ENCODE measurements at places on chromosomes 3 and 15. TPM values are rescaled to one million over a fixed set of nuclear protein-coding genes. Genes with fewer than 3 reads are reported as not detected.

DNA sequence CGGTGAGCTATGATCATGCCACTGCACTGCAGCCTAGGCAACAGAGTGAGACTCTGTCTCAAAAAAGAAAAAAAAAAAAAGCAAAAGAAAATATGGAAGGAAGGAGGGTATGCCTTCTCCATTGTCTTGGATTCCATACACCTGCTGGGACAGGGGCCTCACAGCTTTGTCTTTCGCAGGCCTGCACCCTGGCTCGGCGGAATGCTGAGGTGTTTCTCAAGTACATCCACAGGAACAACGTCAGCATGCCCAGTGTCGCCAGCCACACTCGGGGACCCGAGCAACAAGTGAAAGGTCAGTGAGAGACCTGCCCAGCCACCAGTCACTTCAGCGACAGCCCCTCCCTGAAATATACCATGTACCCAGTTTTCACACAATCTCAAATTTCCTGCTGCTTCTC is 288.5 kb upstream of the UMPS start:
- no peaks in the 10 kb centered on the region for H3K36me3 ChIP-seq
- H3K27me3 ChIP-seq: no peaks in the 10 kb centered on the region
- no peak overlapping the region for H3K4me3 ChIP-seq
- no peaks in the 10 kb centered on the region for H3K4me1 ChIP-seq
- H3K27ac ChIP-seq: no peak overlapping the region

GRCh38 chr3:24145481-24145880 is 200.4 kb downstream of the NR1D2 start:
- peak overlapping the region; percentile 97 for H3K27ac ChIP-seq
- peaks cover 16% of the 10 kb centered on the region for H3K4me1 ChIP-seq
- DNase-seq: no peak
- no peaks in the 10 kb centered on the region for H3K27me3 ChIP-seq
- no peak overlapping the region for H3K4me3 ChIP-seq

GRCh38 chr15:80633221-80633620 is 61.9 kb upstream of the ABHD17C start:
- no peaks in the 10 kb centered on the region for H3K4me1 ChIP-seq
- no peak overlapping the region for H3K27ac ChIP-seq
- DNase-seq: no peak
- no peaks in the 10 kb centered on the region for H3K36me3 ChIP-seq

DNA sequence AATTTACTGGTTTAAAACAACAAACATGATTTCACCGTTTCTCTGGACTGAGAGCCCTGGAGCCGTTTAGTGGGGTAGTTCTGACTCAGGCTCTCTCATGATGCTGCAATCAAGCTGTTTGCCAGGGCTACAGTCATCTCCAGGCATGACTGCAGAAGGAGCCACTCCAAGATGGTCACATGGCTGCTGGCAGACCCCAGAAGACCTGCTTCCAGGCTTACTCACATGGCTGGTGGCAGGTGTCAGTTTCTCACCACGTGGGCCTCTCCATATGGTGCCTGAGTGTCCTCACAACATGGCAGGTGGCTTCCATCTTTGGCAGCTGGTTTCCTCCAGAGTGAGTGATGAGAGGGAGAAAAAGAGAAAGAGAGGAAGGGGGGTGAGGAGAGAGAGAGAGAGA is 378.3 kb upstream of the RGMA start:
- no peaks in the 10 kb centered on the region for H3K36me3 ChIP-seq
- H3K27ac ChIP-seq: no peak overlapping the region
- no peak overlapping the region for H3K4me3 ChIP-seq
- DNase-seq: peak; percentile 72
- no peaks in the 10 kb centered on the region for H3K27me3 ChIP-seq

DNA sequence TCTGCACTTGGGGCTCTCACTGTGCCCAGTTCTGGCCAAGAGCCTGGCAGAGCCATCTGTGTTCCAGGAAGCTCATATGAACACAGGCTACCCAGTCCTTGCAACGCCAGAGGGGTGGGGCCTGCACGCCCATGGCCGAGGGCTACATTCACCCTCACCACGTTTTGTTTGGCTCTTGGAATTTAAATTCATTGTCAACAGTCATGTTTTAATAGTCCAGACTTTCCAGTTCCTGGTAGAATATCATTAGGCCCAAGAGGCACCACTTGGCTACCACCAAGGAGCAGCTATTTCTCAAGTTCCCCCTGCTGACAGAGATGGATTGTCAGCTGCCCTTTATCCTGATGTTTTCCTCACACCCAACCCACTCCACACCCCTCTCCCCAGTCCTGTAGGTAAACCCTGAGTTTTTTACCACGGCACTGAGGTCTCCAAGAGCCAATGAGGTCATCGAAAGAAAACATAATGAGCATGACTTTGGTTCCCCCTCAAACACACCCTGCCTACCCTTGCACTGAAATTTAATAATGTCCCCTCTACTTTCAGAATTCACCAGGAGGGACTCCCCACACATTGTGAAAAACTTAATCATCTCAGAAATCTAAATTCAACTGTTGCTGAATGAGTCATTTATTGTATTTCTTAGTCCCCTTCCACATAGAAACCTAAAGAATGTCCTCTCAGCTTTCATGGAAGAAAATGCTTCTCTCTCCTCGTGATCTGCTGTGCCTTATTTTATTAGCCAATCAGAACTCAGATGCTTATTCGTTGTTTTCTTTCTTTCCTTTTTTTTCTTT is 125.1 kb downstream of the SHQ1 start:
- no peaks in the 10 kb centered on the region for H3K36me3 ChIP-seq
- no peak overlapping the region for H3K4me3 ChIP-seq
- DNase-seq: peak; percentile 61
- no peaks in the 10 kb centered on the region for H3K27me3 ChIP-seq

DNA sequence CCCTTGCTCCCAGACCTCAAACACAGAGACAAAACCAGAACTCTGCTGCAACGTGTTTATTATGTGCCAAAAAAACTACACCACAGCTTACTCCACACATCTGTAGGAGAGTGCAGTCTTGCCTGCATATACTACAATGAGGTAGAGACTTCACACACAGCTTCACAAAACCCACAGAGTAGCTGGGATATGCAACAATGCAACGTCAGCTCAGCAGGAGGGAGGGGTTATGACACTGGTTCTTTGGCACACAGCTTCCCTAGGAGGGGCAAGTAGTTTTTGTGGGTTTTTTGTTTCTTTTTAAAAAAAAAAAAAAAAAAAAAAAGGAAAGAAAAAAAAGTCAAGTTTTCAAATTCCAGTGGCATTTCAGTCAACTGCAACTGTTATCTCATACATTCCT is 2.9 kb upstream of the RPS17 start:
- no peak overlapping the region for H3K27ac ChIP-seq
- H3K27me3 ChIP-seq: no peaks in the 10 kb centered on the region
- H3K4me1 ChIP-seq: peaks cover 9% of the 10 kb centered on the region
- H3K36me3 ChIP-seq: no peaks in the 10 kb centered on the region
- no peak overlapping the region for H3K4me3 ChIP-seq

ASTE1 gene
- total RNA-seq: 8.7 TPM

SEMA3G gene
- total RNA-seq: under 0.01 TPM

CD86 gene
- total RNA-seq: not detected

RNF13 gene
- 81.7 TPM for total RNA-seq

GHRL gene
- not detected for total RNA-seq
